Heart right ventricle (tissue), 16 donors: ENCODE measurements at places on chromosomes 16 and 17. TPM values are rescaled to one million over a fixed set of nuclear protein-coding genes. Genes with fewer than 3 reads are reported as not detected.

Gene ZFPM1
- polyA plus RNA-seq, result 10.4 TPM

Gene NFATC2IP
- polyA plus RNA-seq, result 15.7 TPM

Gene INCA1
- polyA plus RNA-seq, result 7.8 TPM

Gene KCNJ12
- polyA plus RNA-seq, result 4.0 TPM

Gene TPSD1
- polyA plus RNA-seq, result 0.12 TPM

Gene TACO1
- 52.3 TPM for polyA plus RNA-seq

Gene PTX4
- not detected for polyA plus RNA-seq

Gene KRTAP16-1
- not detected for polyA plus RNA-seq

Gene IL21R
- not detected for polyA plus RNA-seq

Gene WIPI1
- polyA plus RNA-seq, result 46.6 TPM

Gene CCL4
- 0.80 TPM for polyA plus RNA-seq
